Brain pericyte (primary cell): ENCODE measurements at places on chromosomes 4 and X.

DNA sequence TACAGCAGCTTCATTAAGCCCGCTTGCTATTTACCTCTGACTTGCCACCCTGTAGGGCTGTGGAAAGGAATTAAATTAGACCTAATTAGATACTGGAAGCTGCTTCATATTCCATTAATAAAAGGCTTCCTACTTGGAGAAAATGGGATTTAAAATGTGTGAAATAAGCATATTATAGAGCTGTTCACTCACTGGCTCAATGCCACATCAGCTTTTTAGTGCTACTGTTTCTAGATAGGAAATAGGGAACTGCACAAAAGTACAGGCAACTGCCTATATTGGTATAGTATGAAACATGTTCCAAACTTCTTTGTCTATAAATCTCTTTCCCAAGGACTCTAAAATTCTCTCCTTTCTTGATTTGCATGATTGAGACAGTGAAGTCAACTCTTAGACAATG is 407.9 kb upstream of the AADAT start:
- no peak for DNase-seq

GRCh38 chrX:140431521-140431920 is 73.3 kb downstream of the SOX3 start:
- DNase-seq: no peak

DNA sequence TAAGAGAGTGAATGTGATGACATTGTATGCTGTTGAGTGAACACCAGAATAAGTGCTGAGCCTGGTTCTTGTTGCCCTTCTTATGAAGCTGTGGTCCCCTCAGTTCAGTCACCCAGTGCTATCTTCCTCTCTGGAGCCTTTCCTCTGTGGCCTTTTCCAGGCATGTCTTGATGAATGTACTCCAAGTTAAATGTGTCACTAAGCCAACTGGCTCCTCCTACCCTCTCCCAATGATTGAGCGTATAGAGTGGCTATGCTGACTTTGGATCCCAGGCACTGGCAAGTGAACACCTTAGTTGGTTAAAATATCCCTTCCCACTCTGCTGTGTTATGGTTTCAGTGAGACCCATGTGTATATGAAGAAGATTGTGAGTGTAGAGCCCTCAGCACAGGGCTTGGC is 134.1 kb upstream of the MAMLD1 start:
- DNase-seq: no peak

DNA sequence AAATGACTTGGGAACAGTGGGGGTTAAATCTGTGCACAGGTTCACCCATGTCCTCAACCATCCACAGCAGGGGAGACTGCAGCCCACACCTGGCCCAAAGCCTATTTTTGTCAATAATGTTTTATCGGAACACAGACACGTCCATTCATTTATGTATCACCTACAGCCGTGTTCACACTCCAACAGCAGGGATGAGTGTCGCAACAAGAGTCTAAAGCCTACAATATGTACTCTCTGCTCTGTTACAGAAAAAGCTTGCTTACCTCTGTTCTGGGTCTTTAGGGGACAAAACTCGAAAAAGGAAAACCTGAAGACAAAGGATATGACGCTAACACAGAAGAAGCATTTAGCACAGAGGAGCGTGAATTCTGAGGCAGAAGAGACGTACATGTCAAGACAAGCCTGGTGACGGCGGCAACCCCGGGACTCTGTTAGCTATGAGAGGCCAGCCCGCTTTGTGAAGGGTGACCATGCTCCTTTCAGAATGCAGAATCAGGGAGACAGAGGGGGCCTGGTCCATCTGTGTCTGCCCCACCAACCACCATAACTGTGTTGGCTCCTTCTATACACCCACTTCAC is 45.5 kb downstream of the AFAP1 start:
- no peak for DNase-seq

DNA sequence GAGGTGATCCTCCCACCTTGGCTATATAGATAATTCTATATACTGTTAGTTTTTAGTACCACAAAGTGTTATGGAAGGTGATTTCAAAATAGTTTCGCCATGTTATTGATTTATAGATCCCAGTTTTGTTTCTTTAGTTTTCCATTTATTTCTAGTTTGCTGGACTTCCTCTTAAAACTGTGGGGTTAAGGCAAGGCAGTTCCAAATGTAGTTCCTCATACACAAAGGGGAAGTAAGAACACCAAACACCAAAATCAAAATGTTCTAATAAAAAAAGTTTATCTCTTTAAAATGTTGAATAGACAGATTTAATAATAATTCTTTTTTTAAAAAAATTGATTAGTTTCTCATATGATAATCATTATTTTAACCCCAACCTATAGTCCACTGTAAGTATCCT is 6.8 kb upstream of the CISD2 start:
- DNase-seq: no peak

DNA sequence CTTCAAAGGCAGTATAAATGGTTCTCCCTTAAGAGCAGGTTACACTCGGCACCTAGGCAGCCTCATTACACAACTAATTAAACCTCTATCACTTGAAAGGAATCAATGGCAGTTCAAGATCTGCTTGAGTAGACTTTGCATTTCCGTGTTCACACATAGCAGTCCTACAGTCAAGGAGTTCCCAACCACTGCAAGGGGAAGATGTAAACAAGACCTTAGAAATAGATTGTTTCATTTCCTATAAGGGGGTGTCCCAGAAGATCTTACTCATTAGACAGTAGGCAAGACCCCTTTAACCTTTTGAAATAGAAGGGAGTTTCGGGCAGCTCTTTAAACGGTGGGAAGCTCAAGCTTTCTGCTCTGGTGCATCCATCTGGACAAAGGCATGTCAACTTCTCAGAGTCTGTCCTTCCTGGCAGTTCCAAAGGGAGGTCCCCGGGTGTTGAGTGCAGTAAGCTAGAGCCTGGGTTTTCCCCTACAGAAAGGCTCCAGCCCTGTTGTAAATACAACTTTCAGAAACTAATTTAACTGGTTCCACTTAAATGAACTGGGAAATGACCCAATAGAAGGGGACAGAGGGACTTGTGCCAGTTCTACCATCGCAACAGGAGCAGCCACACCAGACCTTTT is 150.8 kb downstream of the RBMX2 start:
- DNase-seq: no peak

- no peak for DNase-seq
Measured at GRCh38 chrX:27915617-27916016, 65.6 kb downstream of the DCAF8L1 start.

DNA sequence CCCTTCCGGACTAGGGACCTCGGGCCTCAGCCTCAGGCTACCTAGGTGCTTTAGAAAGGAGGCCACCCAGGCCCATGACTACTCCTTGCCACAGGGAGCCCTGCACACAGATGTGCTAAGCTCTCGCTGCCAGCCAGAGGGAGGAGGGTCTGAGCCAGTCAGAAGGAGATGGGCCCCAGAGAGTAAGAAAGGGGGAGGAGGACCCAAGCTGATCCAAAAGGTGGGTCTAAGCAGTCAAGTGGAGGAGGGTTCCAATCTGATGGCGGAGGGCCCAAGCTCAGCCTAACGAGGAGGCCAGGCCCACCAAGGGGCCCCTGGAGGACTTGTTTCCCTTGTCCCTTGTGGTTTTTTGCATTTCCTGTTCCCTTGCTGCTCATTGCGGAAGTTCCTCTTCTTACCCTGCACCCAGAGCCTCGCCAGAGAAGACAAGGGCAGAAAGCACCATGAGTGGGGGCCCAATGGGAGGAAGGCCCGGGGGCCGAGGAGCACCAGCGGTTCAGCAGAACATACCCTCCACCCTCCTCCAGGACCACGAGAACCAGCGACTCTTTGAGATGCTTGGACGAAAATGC is at the start of gene WAS:
TSS of gene WAS (plus strand) at position 389 of the 572 bp plus-strand sequence. CDS start at position 444, 55 bp downstream.
- no peak for DNase-seq

- no peak for DNase-seq
Measured at GRCh38 chr4:78776729-78777575, 802 bp downstream of the BMP2K start.
